ENCODE measurements at places on chromosomes 13 and 19.

GRCh38 chr19:36604656-36605100, 435 bp upstream of the ZNF382 start:
- peak; percentile 25 for DNase-seq

GRCh38 chr19:32708457-32708856, 11.1 kb upstream of the TDRD12 start:
- no peak for DNase-seq

DNA sequence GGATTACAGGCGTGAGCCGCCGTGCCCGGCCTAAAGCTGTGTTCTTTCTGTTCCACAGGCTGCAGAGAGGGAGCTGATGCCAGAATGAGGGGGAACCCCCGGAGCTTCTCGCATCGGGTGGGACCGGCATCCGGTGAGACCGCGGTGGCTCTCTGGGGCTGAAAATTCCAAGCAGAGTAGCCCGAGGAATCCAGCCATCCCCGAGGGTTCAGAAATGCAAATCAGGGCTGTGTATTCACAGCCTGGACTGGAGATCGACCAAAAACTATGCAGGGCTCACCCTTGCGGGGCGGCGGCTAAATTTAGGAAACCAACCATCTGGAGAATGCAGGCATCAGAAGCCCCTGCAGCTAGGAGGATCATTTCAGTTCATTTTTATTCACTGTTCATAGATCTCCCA, 99.2 kb downstream of the GNG7 start:
- DNase-seq, result no peak

GRCh38 chr13:74767050-74767449, 632.8 kb upstream of the KLF12 start:
- DNase-seq, result no peak

- no peak for DNase-seq
Measured at GRCh38 chr13:21427741-21428140, 31.4 kb downstream of the ZDHHC20 start.
